Esophagus muscularis mucosa (tissue), 4 donors: ENCODE measurements at places on chromosomes 6 and 20. TPM values are rescaled to one million over a fixed set of nuclear protein-coding genes. Genes with fewer than 3 reads are reported as not detected.

DNA sequence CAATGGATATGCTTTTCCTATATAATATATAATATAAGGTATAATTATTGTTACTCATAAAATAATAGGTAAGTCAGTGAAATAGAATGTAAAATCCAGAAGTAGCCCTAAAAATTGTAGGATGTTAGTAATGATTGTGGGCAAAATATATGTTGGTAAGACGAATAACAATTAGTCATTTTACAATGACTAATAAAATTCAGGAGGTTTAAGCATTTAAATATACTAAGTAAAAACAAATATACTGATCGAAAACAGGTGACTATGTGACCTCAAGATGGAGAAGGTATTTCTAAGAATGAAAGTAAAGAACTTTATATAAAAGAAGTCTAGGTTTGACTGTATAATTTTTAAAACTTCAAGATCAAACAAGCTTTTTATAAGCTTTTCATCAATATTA lies 28.9 kb downstream of the FUCA2 start:
- H3K27ac ChIP-seq = no peak overlapping the region
- no peak for DNase-seq
- H3K4me3 ChIP-seq = no peak overlapping the region
- no peaks in the 10 kb centered on the region for H3K4me1 ChIP-seq
- peaks cover 4% of the 10 kb centered on the region for H3K36me3 ChIP-seq

RGS19 gene
- total RNA-seq = 17.7 TPM

DNA sequence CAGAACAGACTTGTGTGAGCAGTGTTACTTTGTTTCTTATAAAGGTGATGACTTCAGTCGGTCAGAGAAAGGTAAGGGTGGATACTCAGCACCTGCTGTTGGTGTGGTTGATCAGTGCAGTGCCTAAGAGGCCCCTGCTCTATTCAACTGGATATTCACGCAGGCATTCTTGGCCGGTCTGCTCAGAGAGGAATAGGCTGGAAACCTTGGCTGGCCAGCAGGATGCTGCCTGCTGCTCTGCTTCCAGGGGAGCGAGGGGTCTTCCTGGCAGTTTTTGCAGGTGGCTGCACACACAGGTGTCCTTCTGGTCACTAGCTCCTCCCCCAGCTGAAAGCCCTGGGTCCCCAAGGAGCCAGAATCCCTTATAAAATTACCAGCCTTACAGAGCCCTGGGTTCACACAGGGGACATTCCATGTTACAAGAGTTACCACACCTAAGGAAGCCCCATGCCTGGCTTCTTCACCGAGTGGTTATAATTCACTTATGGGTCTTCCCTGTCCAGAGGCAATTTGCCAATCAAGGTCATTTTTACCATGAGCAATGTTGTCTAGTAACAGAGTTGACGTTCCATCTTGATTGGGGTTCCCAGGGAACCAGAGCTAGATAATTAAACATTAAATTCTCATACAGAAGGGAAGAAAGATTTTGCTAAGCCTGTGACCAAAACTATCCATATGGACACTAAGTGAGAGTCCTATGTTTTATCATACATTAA lies 16.4 kb downstream of the SYNJ2 start:
- no peaks in the 10 kb centered on the region for H3K27me3 ChIP-seq
- H3K4me1 ChIP-seq = peaks cover 60% of the 10 kb centered on the region
- no peaks in the 10 kb centered on the region for H3K36me3 ChIP-seq
- H3K4me3 ChIP-seq = no peak overlapping the region
- H3K27ac ChIP-seq = no peak overlapping the region
- DNase-seq = no peak

- H3K36me3 ChIP-seq = no peaks in the 10 kb centered on the region
- H3K27ac ChIP-seq = no peak overlapping the region
- H3K27me3 ChIP-seq = no peaks in the 10 kb centered on the region
- no peaks in the 10 kb centered on the region for H3K4me1 ChIP-seq
Measured at GRCh38 chr6:111076024-111076695, 11.1 kb upstream of the SLC16A10 start.

COL21A1 gene
- total RNA-seq = 8.4 TPM
